Sigmoid colon (tissue), 7 donors: ENCODE measurements at places on chromosomes 5 and 9. TPM values are rescaled to one million over a fixed set of nuclear protein-coding genes. Genes with fewer than 3 reads are reported as not detected.

GRCh38 chr9:95370064-95370463, 52.6 kb upstream of the FANCC start:
- H3K27ac ChIP-seq, result peak overlapping the region; percentile 54
- H3K27me3 ChIP-seq, result no peaks in the 10 kb centered on the region
- peaks cover 49% of the 10 kb centered on the region for H3K4me1 ChIP-seq
- DNase-seq, result no peak
- H3K4me3 ChIP-seq, result no peak overlapping the region

DNA sequence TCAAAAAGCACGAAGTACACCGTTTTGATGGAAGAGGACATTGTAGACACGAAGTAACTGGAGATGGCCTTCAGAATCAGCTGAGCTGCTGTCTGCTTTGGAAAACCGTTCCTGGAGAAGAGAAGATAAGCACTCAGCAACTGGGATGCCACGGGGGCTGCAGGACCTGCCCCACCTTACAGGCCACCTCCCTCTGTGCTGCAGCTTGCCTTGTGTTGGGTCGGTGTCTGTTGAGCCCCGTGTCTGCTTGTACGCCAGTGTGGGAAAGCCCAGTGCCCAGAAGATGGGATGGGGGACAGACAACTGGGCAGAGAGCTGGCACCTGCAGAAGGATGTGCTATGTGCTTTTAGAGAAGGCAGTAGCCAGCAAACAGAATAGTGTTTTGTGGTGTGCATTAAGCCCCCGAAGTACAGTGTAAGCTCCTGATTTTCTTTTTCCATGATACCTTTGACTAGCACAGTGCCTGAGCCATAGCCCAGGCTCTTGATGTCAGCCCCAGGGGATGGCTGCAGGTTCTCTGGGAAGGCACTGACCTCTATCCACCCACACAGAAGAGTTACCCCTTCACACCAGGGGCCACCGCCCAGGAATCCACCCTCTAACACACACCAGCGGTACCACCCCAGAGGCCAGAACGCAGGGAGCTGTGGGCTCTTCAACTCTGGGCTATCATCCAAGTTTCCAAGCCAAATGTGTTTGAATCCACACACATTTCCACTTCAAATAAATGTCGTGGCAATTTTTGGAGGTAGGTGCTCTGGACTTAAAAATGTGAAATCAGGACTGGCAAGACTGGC, 63.8 kb downstream of the MACROH2A1 start:
- peaks cover 38% of the 10 kb centered on the region for H3K4me1 ChIP-seq
- DNase-seq, result no peak
- no peak overlapping the region for H3K4me3 ChIP-seq
- peaks cover 16% of the 10 kb centered on the region for H3K36me3 ChIP-seq
- no peak overlapping the region for H3K27ac ChIP-seq

GRCh38 chr5:87780831-87781760, 368.4 kb upstream of the CCNH start:
- H3K4me3 ChIP-seq, result no peak overlapping the region
- H3K4me1 ChIP-seq, result no peaks in the 10 kb centered on the region
- peaks cover 5% of the 10 kb centered on the region for H3K27me3 ChIP-seq
- no peak overlapping the region for H3K27ac ChIP-seq

- no peak overlapping the region for H3K4me3 ChIP-seq
- DNase-seq, result no peak
- no peaks in the 10 kb centered on the region for H3K36me3 ChIP-seq
- peak overlapping the region; percentile 58 for H3K27ac ChIP-seq
- no peaks in the 10 kb centered on the region for H3K27me3 ChIP-seq
Observed at GRCh38 chr9:104984121-104984520, 56.2 kb upstream of the ABCA1 start.

DNA sequence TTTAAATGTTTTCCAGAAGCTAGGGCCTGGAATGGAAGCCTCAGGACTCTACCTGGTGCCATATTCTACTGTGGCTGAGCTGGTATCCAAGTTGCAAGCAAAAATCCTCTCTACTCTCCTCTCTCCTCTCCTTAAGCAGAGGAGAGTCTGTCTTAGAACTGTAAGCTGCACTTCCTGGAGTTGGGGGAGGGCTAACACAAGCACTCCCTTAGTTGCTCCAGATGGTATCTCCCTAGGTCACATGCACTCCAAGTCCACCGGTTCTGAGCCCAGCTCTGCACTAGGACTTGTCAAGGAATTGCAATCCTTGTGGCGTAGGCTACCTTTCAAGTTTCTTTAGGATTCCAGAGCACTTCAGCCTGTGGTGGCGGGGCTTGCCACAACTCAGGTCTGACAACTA, 513.9 kb upstream of the RGMB start:
- H3K27me3 ChIP-seq, result no peaks in the 10 kb centered on the region
- no peaks in the 10 kb centered on the region for H3K4me1 ChIP-seq
- DNase-seq, result no peak
- H3K4me3 ChIP-seq, result no peak overlapping the region
- H3K36me3 ChIP-seq, result no peaks in the 10 kb centered on the region
- no peak overlapping the region for H3K27ac ChIP-seq

GRCh38 chr9:87337335-87338087, 160.2 kb upstream of the DAPK1 start:
- H3K27me3 ChIP-seq, result no peaks in the 10 kb centered on the region
- peak overlapping the region; percentile 22 for H3K27ac ChIP-seq

DNA sequence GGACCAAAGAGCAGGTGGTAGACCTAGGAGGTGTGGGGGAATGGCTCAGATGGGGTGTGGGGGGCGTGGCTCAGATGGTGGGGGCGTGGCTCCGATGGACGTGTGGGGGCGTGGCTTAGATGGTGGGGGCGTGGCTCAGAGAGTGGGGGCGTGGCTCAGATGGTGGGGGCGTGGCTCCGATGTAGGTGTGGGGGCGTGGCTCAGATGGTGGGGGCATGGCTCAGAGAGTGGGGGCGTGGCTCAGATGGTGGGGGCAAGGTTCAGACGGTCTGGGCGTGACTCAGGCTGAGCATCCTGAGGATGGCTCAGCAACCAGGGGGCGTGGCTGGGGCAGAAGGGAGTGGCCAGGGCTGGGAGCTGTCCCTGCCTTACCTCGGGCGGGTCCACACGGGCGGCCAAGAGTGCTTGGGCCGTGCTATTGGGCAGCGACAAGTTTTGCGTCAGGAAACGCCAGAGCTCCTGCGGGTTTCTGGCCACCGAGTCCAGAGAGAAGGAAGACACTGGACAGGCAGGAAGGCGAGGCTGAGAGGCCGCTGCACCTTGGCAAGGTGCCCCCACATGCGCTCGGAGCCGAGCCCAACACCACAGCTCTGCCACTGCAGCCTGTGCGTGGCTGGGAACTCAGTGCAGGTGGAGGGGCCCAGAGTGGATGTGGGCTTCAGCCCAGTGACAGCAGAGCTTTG, 5.9 kb downstream of the ABCA2 start:
- DNase-seq, result no peak
- no peaks in the 10 kb centered on the region for H3K27me3 ChIP-seq
- H3K27ac ChIP-seq, result no peak overlapping the region
- peaks cover 6% of the 10 kb centered on the region for H3K36me3 ChIP-seq
- H3K4me3 ChIP-seq, result no peak overlapping the region
- H3K4me1 ChIP-seq, result peaks cover 15% of the 10 kb centered on the region

- H3K4me3 ChIP-seq, result no peak overlapping the region
- no peak overlapping the region for H3K27ac ChIP-seq
- no peaks in the 10 kb centered on the region for H3K4me1 ChIP-seq
- DNase-seq, result no peak
- H3K27me3 ChIP-seq, result no peaks in the 10 kb centered on the region
Observed at GRCh38 chr5:162091336-162091735, 23.8 kb downstream of the GABRG2 start.

- no peaks in the 10 kb centered on the region for H3K4me1 ChIP-seq
- DNase-seq, result no peak
- H3K4me3 ChIP-seq, result no peak overlapping the region
Observed at GRCh38 chr5:89282554-89283510, 399.8 kb upstream of the MEF2C start.

- peaks cover 17% of the 10 kb centered on the region for H3K4me1 ChIP-seq
- H3K4me3 ChIP-seq, result no peak overlapping the region
- DNase-seq, result no peak
- no peaks in the 10 kb centered on the region for H3K27me3 ChIP-seq
Observed at GRCh38 chr5:36928947-36929346, 52.4 kb downstream of the NIPBL start.

DNA sequence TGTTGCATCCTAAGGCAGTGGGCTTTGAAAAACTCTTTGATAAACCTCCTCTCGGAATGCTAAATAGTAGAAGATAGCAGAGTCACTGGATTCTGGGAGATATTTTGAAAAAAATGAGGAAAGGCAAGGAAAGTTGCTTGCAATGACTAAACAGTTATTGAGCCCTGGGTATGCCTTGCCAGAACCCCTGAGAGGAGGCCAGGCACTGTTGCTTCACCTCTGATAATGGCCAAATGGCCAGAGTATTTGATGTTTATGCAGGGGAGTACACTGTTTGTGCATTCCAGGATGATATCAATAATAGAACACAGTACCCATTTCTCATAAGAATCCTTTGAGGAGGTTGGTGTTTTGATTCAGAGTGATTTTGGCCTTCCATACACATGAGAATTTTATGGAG, 935.1 kb upstream of the WWC1 start:
- H3K27me3 ChIP-seq, result no peaks in the 10 kb centered on the region
- no peak overlapping the region for H3K4me3 ChIP-seq
- no peaks in the 10 kb centered on the region for H3K36me3 ChIP-seq

DNA sequence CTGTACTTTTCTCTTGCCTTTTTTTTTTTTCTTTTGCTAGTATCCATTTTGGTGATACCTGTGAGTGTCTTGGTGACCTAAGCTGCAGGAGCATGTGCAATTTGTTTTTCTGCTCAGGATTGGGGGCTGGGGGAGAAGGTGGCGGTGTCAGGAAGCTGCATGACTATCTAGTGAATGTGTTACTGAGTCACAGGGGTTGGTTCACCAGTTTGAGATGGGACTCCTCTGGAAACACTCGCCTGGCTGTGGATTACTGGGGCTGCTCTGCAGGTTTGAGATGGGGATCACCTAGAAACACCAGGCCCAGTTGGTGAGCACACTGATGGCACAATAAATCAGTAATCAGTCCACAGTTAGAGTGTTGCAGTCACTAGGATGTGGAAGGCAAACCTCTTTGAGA, 447.9 kb downstream of the SPATA31D1 start:
- no peaks in the 10 kb centered on the region for H3K4me1 ChIP-seq
- H3K27me3 ChIP-seq, result no peaks in the 10 kb centered on the region
- no peak overlapping the region for H3K27ac ChIP-seq
- H3K36me3 ChIP-seq, result no peaks in the 10 kb centered on the region
- no peak for DNase-seq

DNA sequence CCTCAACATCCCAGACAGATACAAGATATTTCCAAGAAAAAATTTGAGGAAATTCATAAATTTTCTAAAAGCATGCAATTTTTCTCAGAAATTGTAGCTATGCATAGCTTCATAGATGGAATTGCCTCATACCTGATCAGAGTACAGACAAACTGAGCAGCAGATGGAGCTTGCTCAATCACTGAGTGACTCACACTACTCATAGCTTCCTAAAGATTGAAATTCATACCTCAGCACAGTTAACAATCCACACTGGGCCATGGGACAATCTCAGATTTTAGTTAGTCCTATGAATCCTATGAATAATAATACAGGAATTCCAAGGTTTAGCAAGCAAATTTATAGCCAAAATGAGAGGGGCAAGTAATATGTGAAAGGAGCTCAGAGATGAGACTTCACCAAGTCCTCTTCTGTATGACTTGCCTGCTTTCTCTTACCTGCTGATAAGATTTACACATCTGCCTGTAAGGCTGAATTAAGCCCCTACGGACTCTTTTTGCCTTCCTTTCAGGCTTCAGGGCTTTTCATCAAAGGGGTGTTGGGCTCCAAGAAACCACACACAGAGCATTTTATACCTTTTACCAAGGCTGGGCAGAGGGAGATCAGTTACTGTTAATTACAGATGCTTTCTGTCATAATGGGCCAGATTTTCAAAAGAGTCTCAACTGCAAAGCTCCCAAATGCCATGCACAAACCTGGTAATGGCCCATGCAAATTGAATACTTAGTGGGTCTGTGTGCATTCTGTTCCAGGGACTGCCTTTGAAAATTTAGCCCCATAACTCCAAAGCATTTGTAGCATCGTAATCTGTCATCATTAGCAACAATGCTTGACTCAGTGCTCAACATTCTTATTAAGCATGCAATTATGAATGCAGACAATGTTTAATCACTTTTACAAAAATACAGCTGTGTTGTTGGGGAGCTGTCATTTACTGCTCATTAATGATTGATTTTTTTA, 439.3 kb downstream of the DTWD2 start:
- no peaks in the 10 kb centered on the region for H3K36me3 ChIP-seq
- H3K27ac ChIP-seq, result no peak overlapping the region
- no peaks in the 10 kb centered on the region for H3K4me1 ChIP-seq
- H3K4me3 ChIP-seq, result no peak overlapping the region

- H3K27me3 ChIP-seq, result no peaks in the 10 kb centered on the region
- H3K4me3 ChIP-seq, result no peak overlapping the region
Observed at GRCh38 chr9:5872511-5872910, 18.2 kb upstream of the MLANA start.

- no peak overlapping the region for H3K27ac ChIP-seq
- H3K4me3 ChIP-seq, result no peak overlapping the region
- H3K4me1 ChIP-seq, result no peaks in the 10 kb centered on the region
Observed at GRCh38 chr9:4197548-4197947, 102.3 kb downstream of the GLIS3 start.

DNA sequence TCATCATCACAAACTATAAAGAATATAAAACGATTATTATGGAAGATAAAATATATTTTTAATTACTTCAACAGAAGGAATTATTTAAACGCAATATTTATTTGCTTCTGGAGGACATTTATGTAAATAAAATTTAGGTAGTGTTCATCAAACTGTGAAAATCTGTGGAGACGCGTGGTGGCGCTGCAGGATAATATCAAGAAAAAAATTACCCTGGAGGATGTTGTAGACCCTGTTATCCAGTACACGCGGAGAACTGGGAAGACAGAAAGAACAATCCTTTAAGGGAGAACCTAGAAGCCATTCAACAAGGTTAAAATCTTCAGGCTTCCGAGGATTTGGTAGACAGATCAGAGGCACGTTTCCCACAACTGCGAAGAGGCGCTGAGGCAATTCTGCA, at the start of gene PCDHB12:
PCDHB12 (plus strand) TSS at position 242 of the 400 bp plus-strand sequence. CDS start 189 bp downstream, outside the sequence.
- no peak within 1 kb of the TSS for H3K27ac ChIP-seq
- no peak within 1 kb of the TSS for H3K4me3 ChIP-seq
- H3K36me3 ChIP-seq, result no peaks in the 10 kb centered on the region

- DNase-seq, result no peak
- peaks cover 9% of the 10 kb centered on the region for H3K4me1 ChIP-seq
- H3K27me3 ChIP-seq, result peaks cover 34% of the 10 kb centered on the region
Observed at GRCh38 chr9:38423973-38424843, at the start of gene IGFBPL1. Gene IGFBPL1 (minus strand): TSS chr9:38424454. CDS start chr9:38424424, 30 bp downstream.

DNA sequence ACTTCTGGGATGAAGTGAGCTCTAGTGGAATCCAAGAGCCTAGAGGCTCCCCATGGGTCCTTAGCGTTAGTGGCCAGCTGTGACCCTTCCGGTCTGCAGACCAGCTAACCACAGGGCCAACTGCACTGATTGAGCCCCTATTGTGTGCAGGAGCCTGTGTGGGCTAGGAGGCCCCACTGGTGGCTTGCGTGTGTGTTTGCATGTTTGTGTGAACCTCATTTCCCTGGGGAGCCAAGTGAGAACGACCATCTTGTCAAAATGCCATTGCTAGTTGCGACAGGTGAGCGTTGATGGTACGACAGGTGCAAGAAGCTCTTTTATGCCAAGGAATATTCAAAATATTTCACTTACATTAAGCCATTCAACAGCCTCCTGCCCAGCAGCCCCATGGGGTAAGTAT, 44.1 kb upstream of the ANKRD33B start:
- H3K4me1 ChIP-seq, result no peaks in the 10 kb centered on the region
- no peak overlapping the region for H3K4me3 ChIP-seq
- H3K27me3 ChIP-seq, result peaks cover 12% of the 10 kb centered on the region
- no peaks in the 10 kb centered on the region for H3K36me3 ChIP-seq
- DNase-seq, result peak; percentile 13
- no peak overlapping the region for H3K27ac ChIP-seq

KCNMB1 gene
- 42.1 TPM for total RNA-seq

PCDHA10 gene
- 0.71 TPM for total RNA-seq

EQTN gene
- total RNA-seq, result not detected

HAVCR1 gene
- total RNA-seq, result not detected

BAAT gene
- not detected for total RNA-seq

HACD4 gene
- total RNA-seq, result 8.8 TPM

ALDH1A1 gene
- total RNA-seq, result 269 TPM

ROPN1L gene
- not detected for total RNA-seq
